ENCODE measurements at places on chromosomes 13 and 19.

DNA sequence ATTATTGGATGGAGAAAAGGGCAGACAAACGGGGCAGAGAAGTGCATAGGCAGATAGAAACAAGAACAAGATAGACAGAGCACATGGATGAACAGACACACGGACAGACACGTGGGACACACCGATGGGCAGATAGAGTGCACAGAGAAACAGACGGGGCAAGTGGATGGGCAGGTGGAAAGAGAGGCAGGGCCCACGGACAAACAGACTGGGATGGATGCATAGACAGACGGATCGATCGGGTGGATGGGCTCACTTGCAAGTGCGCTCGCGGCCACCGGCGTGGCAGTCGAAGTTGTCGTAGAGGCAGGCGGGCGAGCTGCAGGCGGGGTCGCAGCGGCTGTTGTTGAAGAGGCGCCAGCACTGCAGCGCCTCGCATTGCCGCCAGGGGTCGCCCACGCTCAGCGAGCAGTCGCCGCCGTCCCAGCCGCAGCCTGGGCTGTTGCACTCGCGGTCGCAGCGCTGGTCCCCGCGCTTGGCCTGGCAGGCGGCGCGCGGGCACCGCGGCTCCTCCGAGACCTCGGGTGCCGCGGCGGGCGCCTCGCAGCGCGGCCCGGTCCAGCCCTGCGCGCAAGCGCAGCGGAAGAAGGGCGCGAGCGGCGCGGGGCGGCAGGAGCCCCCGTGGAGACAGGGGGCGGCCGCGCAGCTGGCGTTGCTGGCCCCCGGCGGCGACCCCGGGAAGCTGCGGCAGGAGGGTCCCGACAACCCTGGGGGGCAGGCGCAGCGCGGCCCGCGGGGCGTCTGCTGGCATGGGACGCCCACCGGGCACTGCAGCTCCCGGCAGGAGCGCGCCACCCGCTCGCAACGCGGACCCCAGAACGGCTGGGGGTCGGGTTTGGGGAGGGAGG, 23.3 kb downstream of the NOTCH3 start:
- H3K36me3 ChIP-seq = peaks cover 29% of the 10 kb centered on the region
- H3K27me3 ChIP-seq = no peaks in the 10 kb centered on the region
- H3K4me3 ChIP-seq = peak overlapping the region; percentile 4
- H3K4me1 ChIP-seq = no peaks in the 10 kb centered on the region
- H3K27ac ChIP-seq = no peak overlapping the region

- H3K27ac ChIP-seq = no peak overlapping the region
- no peaks in the 10 kb centered on the region for H3K4me1 ChIP-seq
- no peaks in the 10 kb centered on the region for H3K27me3 ChIP-seq
These were observed 10.9 kb upstream of the ZNF544 start for GRCh38 chr19:58217607-58218391.

DNA sequence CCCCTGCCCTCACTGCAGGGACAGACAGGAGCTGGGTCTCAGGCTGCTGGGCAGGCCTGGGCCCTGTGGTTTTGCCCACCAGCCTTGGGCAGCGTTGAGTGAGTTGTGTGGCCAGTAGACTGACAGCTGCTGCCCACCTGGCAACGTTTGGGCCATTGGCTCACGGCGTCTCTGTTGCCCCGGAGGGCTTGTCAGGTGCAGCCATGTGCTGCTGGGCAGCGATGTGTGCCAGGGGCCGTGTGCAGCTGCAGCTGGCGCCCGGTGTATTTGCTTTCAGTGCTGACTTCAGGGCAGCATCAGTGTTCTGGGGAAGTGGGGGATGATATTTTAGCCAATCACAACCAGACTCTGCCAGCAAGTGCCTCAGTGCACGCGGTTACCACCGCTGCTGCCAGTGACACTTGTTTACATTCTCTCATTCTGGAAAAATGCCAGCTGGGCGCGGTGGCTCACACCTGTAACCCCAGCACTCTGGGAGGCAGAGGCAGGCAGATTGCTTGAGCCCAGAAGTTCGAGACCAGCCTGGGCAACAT, 10.6 kb downstream of the FZR1 start:
- no peaks in the 10 kb centered on the region for H3K27me3 ChIP-seq
- H3K4me3 ChIP-seq = no peak overlapping the region

DNA sequence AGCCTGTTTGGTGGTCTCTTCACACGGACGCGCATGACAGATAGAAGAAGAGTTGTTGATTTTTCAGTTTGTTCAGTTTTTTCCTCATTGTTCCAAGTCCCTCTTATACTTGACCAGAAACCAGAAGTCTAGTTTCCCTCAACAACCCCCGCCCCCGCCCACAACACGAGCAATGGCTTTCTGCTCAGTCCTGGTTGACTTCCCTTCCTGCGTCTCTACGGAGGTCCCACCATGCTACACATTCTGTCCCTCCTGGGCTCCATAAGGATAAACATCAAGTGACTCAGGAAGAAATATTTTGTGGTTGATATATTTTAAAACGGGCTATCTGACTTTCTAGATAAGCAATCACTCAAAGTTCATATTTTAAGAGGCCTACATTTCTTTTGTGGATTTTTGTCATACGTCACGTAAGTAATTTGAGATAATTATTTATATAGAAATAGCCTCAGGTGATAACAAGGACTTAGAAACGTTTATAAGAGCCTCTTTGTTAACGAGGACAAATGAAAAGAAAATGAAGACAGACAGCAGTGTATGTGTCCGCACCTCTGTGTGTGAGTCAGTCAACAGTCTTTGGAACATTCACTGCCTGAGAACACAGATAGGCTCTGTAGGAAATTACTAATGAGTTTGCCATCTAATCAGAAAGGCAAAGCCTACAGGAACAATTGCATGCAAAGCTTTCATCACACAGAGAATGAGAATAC, 214.4 kb downstream of the RAP2A start:
- no peak overlapping the region for H3K27ac ChIP-seq
- no peak overlapping the region for H3K4me3 ChIP-seq
- no peaks in the 10 kb centered on the region for H3K4me1 ChIP-seq
- H3K27me3 ChIP-seq = no peaks in the 10 kb centered on the region
- no peak for DNase-seq

- no peak overlapping the region for H3K4me3 ChIP-seq
- no peak overlapping the region for H3K27ac ChIP-seq
- H3K36me3 ChIP-seq = peaks cover 2% of the 10 kb centered on the region
- H3K27me3 ChIP-seq = no peaks in the 10 kb centered on the region
These were observed 12.2 kb upstream of the TM9SF2 start for GRCh38 chr13:99489028-99489427.

GRCh38 chr13:59230484-59231264, 933.1 kb downstream of the DIAPH3 start:
- H3K27me3 ChIP-seq = no peaks in the 10 kb centered on the region
- H3K4me3 ChIP-seq = no peak overlapping the region
- no peak overlapping the region for H3K27ac ChIP-seq
- DNase-seq = no peak
- no peaks in the 10 kb centered on the region for H3K36me3 ChIP-seq

DNA sequence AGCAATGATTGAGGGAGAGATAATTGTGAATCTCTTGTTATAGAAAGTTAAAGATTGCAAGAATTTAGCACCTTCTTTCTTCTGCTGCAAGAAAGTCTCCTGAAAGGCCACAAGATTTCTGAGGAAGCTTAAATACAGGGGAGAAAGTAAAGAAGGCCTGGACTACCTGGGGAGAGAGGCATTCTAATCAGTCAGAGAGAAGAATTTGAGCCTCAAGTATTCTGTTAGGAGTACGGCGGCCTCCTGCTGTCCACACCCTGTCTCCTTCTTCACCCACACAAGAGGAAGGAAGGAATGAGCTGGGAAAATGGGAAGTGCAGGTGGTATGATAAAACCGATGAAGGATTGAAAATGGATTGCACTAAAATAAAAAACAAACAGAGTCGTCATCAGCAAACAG, 474.7 kb downstream of the DIAPH3 start:
- H3K27ac ChIP-seq = no peak overlapping the region
- no peaks in the 10 kb centered on the region for H3K36me3 ChIP-seq
- peak; percentile 34 for DNase-seq
- H3K27me3 ChIP-seq = no peaks in the 10 kb centered on the region
- no peak overlapping the region for H3K4me3 ChIP-seq

DNA sequence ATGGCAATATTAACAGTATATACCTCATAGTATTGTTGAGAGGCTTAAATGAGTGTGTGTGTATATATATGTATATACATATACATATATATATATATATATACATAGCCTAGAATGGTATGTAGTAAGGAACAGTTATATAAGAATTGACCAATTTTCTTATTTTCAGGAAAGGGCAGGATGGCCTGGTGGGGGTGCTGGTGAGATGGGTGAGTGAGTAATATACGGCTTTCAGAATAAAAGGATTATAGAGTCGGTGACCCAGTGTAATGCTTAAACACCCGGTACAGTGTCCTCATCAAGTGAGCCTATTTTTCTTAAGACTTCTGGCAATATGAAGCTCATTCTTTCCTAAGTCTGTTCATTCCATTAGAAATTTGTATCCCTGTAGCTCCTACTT, 11.7 kb upstream of the FAM216B start:
- H3K27me3 ChIP-seq = no peaks in the 10 kb centered on the region
- DNase-seq = no peak
- H3K4me1 ChIP-seq = no peaks in the 10 kb centered on the region
- H3K4me3 ChIP-seq = no peak overlapping the region

GRCh38 chr19:45484273-45484945, 12.4 kb downstream of the RTN2 start:
- peak overlapping the region; percentile 38 for H3K4me3 ChIP-seq
- H3K4me1 ChIP-seq = no peaks in the 10 kb centered on the region
- no peak overlapping the region for H3K27ac ChIP-seq
- DNase-seq = no peak

GRCh38 chr13:71524613-71525304, 342.2 kb downstream of the DACH1 start:
- no peaks in the 10 kb centered on the region for H3K27me3 ChIP-seq
- no peak overlapping the region for H3K27ac ChIP-seq
- H3K36me3 ChIP-seq = no peaks in the 10 kb centered on the region
- DNase-seq = no peak
- H3K4me3 ChIP-seq = no peak overlapping the region

DNA sequence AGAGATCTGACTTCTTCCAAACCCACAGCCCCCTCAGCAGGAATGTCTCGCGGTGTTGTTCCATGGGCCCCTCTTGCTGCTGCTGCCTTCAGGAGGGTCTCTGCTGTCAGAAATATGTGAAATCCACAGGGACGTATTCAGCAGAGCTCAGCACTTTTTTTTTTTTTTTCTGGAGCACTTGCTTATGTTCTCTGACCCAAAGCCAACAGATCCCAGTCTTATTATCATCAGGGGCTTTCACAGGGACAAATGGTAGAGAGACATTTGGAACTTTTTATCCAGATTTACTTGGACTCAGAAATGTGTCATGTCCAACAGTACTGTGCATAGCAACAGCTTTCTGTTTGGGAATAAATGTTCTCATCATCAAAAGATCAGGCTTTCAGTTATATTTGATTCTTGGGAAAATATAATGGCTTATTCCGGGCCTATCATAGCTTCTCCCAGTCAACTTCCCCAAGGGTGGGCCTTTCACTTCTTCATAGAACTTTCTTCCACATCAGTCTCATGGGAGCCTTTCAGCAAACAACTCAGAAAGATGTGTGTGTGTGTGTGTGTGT, 332.7 kb downstream of the ZNF536 start:
- H3K27me3 ChIP-seq = no peaks in the 10 kb centered on the region
- H3K36me3 ChIP-seq = no peaks in the 10 kb centered on the region
- no peak for DNase-seq
- no peak overlapping the region for H3K4me3 ChIP-seq

DNA sequence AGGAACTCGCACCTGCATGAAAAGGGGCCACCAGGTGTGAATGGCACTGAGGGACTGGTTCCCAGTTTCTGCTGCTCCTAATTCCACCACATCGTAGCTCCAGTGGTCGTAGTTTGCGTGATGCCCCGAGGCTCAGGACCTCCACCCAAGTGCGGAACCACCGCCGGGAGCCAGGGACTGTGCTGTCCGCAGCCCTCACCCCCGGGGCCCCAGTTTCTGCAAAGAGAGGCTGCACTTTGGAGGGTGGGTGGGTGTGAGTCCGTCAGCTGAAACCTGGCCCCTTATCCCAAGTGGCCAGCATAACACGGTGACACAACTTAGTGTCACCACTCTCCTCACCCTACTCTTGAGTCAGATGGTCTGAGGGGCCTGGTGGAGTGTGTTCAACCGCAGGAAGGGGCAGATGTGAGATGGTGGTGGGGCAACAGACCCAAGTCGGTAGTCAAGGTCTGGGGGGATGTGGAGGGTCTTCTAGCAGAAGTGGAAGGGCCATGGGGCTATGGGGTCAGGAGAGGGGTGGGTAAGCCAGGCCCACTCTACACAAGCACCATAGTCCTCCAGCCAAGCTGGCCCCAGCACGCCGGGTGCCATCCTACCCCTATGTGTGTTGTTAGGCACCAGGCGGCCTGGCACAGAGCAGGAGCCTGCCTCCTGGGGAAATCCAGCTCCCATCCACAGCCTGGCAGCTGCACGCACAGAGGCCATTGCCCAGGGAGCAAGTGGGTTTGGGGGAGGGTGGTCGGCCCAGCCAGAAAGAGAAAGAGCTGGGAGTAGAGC, 1301.6 kb downstream of the UQCRFS1 start:
- DNase-seq = no peak
- no peak overlapping the region for H3K27ac ChIP-seq
- H3K27me3 ChIP-seq = no peaks in the 10 kb centered on the region
- peaks cover 3% of the 10 kb centered on the region for H3K36me3 ChIP-seq
- no peak overlapping the region for H3K4me3 ChIP-seq

GRCh38 chr13:42270857-42271215, 1.1 kb upstream of the AKAP11 start:
- H3K27ac ChIP-seq = peak overlapping the region; percentile 8
- peak overlapping the region; percentile 96 for H3K4me3 ChIP-seq
- peaks cover 3% of the 10 kb centered on the region for H3K4me1 ChIP-seq
- H3K36me3 ChIP-seq = peaks cover 8% of the 10 kb centered on the region
- no peaks in the 10 kb centered on the region for H3K27me3 ChIP-seq
- no peak for DNase-seq

- H3K27ac ChIP-seq = no peak overlapping the region
- H3K4me3 ChIP-seq = no peak overlapping the region
- no peaks in the 10 kb centered on the region for H3K27me3 ChIP-seq
- no peaks in the 10 kb centered on the region for H3K4me1 ChIP-seq
- no peak for DNase-seq
- peaks cover 8% of the 10 kb centered on the region for H3K36me3 ChIP-seq
These were observed 152.5 kb downstream of the RNF17 start for GRCh38 chr13:24916464-24916863.

- DNase-seq = no peak
- peaks cover 10% of the 10 kb centered on the region for H3K36me3 ChIP-seq
- no peak overlapping the region for H3K27ac ChIP-seq
- H3K4me3 ChIP-seq = no peak overlapping the region
- no peaks in the 10 kb centered on the region for H3K27me3 ChIP-seq
These were observed 142.3 kb upstream of the SOX21 start for GRCh38 chr13:94854688-94855087.

DNA sequence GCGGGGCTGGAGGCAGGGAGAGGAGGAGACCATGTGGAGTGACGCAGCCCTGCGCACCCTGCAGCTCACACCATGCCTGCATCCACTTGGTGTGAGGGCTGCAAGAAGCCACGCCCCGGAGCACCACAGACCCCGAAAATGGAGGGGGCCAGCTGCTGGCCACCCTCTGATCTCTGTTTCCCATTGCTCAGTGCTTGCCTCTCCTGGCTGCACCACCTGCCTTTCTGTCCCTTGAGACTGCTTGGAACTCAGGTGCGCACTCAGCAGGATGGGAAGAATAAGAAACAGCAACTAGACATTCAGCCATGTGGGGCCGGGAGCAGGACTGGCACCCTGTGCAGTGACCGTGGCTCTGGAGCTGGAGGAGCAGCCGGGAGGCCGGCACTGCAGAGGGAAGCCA, 64.0 kb downstream of the ANKRD10 start:
- H3K36me3 ChIP-seq = no peaks in the 10 kb centered on the region
- no peak for DNase-seq
- H3K4me1 ChIP-seq = no peaks in the 10 kb centered on the region

GRCh38 chr13:106987427-106987785, 419.5 kb upstream of the ARGLU1 start:
- H3K36me3 ChIP-seq = no peaks in the 10 kb centered on the region
- peaks cover 3% of the 10 kb centered on the region for H3K4me1 ChIP-seq
- no peak for DNase-seq
